NCI-H1436 (cell line): ENCODE measurements at places on chromosomes 3 and 15.

- no peak for DNase-seq
Observed at GRCh38 chr15:78325092-78325843, 14.9 kb upstream of the CRABP1 start.

DNA sequence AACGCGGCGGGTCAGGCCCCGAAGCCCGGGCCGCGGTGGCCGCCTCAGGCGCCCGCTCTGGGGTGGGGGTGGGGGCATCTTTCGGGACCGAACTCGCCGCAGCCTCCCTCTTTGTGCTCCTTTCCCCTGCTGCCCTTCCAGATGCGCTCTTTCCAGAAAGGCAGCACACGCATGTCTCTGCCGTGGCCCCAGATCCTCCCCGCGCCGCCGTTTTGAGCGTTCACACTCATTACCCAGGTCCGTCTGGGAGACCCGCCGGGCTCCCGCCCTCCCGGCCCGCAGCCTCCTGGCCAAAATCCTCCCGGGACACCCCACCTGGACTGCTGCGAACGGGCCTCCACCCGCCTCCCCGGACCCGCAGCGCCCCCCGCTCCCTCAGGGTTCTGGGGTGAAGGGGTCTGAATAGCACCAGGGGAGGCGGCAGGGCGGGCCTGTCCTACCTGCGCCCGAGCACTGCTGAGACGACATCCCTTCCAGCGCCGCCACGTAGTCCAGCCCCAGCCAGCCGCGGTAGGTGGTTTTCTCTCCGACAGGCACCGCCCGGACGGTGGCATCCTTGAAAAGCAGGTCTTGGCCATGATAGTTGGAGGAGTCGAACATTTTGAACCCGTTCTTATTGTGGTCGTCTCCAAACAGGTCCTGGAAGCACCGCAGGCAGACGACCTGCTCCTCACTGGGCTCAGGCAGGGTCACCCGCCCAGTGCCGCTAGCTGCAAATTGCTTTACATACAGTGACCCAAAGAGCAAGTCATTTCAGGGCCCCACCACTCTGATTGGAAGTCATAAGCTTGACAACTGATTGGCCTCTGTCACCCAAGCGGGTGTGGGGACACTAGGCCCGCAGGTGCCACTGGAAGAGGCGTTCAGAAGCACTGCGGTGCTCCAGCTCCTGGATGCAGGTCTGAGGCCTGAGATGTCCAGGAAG is 25.9 kb downstream of the MELTF start:
- peak; percentile 39 for DNase-seq

- no peak for DNase-seq
Observed at GRCh38 chr15:76577879-76578512, 241.4 kb downstream of the ISL2 start.

- DNase-seq = no peak
Observed at GRCh38 chr3:123313889-123314288, 112.1 kb downstream of the SEC22A start.

GRCh38 chr3:195162033-195162669 is 108.8 kb downstream of the XXYLT1 start:
- DNase-seq = no peak

- DNase-seq = no peak
Observed at GRCh38 chr15:94582368-94582767, 351.0 kb downstream of the MCTP2 start.

GRCh38 chr3:171564748-171565480 is 104.7 kb upstream of the TNIK start:
- DNase-seq = no peak

GRCh38 chr3:99108508-99108907 is 207.0 kb upstream of the DCBLD2 start:
- DNase-seq = no peak

DNA sequence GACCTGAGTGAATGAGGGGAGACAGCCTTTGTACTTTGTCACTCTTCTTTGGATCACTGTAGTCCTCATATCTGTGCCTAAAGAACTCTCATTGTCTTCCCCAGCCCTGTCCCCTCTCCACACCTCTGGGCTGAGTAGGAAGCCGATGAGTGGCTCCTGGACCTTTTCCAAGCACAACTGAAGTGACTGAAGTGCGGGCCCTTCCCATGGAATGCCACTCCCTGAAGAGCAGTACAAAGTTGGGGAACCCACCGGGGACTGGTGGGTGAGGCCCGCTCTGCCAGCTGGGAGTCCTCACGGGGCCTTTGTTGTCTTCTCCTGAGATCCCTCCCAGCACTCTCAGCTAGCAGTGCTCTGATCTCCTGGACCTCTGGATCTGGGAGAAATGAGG is 90.1 kb downstream of the AAGAB start:
- DNase-seq = no peak

DNA sequence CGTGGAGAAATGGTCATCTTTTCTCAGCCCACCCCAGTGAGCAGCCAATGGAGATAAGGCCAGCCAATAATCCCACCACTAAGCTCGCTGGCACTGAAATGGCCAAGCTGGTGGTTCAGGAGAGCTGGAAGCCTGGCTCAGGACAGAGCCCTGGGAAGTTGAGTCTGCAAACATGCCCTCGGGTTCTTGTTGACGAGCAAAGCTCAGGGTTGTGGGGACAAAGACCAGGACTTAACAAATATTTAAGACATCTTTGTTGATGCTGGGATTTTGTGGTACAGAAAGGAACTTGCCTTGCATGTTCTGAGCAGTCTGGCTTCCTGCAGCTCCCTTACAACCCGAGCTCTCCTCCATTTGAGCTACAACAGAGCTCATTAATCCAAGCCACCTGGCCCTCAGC is 4.4 kb downstream of the FAH start:
- no peak for DNase-seq

- DNase-seq = no peak
Observed at GRCh38 chr3:180934638-180935037, 22.2 kb downstream of the FXR1 start.

GRCh38 chr3:15121936-15122335 is 23.0 kb upstream of the RBSN start:
- no peak for DNase-seq

DNA sequence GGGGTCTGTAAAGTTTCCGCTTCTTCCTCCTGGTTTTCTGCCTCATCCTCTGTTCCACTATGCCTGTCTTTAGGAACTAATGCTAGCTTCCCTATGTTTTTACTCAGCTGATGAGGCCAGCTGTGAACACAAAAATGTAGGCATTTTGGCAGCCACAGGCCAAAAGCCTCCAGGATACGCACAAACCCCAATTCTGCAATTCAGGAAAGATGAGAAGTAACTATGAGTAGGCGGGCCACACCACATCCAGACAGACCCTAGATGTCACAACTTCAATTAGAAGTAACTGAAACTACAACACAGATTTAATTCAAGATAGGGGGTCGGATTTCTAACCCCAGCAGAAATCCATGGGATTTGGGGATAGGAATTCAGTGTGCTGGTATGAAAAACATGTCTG is 11.9 kb downstream of the CA12 start:
- no peak for DNase-seq

GRCh38 chr15:67080900-67081431 is 15.6 kb downstream of the SMAD3 start:
- DNase-seq = no peak

- no peak for DNase-seq
Observed at GRCh38 chr3:134035836-134036235, 6.1 kb upstream of the SLCO2A1 start.

DNA sequence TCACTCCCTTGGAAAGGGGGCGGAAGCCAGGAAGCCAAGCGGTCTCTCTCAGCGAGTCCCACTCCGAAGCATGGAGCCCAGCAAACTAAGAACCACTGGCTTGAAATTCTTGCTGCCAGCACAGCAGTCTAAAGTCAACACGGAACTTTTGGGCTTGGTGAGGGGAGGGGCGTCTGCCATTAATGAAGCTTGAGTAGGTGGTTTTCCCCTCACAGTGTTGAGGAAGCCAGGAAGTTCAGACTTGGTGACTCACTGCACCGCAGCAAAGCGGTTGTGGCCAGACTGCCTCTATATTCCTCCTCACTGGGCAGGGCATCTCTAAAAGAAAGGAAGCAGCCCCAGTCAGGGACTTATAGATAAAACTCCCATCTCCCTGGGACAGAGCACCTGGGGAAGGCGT is 665.4 kb upstream of the CBLB start:
- DNase-seq = no peak

DNA sequence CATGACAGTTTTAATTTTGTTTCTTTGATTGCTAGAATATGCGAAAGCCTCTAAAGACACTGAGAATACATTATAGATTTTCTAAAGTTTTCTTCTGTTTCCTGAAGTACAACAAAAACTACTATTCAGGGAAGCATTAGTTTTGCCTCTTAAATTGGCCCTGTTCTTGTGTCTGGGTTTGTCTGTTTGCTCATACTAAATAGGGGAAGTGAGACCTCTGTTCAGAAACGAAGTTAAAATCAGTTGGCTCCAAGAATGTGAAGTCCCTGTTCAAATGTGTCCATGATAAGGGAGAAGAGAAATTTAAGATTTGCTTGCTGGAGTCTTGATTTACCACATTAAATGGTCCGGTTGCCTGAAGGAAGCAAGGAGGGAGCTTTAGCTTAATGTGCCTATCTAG is 327.3 kb upstream of the GBE1 start:
- DNase-seq = no peak

GRCh38 chr15:56786966-56787365 is 53.7 kb upstream of the ZNF280D start:
- no peak for DNase-seq

DNA sequence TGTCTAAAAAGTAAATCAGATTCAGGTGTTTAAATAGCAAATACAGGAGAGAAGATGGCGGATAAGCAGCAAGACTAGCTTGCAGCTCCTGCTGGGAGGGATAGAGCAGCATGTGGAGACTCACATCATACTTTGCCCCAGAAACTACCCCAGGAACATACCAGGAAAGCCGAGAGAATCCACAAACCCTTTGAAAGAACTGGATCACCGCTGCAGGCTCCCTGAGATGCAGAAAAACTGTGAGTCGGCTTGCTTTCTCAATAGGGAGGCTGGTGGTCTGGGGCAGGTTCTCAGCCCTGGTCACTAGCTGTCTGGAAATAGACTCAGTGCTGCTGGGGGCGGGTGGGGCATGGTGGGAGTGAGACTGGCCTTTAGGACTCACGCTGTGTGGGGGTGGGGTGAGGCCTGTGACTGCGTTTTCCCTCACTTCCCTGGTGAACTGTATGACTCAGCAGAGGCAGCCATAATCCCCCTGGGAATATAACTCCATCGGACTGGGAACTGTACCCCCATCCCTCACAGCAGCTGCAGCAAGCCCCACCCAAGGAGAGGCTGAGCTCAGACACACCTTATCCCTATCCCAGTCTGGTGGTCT is 142.8 kb downstream of the CNTN6 start:
- no peak for DNase-seq

GRCh38 chr3:143171141-143171980 is 51.8 kb downstream of the CHST2 start:
- DNase-seq = no peak

- no peak for DNase-seq
Observed at GRCh38 chr3:97662762-97663161, 101.8 kb upstream of the ARL6 start.

DNA sequence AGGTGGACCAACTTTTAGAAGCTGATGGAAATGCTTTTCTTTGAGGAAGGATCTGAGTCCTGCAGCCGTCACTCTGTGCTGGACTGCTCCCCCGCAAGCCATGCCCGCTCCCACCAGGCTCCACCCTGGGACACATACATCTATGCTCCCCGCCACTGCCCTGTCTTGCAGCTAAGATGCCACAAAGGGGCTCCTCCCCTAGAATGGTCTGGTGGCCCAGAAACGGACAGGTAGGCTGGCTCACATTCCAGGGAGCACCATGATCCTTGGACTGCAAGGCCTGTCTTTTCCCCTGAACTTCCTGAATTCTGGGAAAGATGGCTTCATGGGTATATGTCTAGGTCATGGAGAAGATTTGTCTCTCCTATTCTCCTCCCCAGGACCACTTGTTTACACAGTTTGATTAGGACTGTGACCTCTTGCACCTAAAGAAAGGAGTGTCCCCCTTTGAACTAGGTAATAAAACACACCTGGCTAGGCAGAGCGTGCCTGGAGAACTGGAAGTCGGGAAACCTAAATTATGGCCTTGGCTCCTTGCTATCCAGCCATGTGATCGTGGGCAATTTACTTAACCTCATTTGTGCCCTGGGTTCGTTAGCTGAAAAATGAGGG is 220.9 kb upstream of the BHLHE40 start:
- no peak for DNase-seq

DNA sequence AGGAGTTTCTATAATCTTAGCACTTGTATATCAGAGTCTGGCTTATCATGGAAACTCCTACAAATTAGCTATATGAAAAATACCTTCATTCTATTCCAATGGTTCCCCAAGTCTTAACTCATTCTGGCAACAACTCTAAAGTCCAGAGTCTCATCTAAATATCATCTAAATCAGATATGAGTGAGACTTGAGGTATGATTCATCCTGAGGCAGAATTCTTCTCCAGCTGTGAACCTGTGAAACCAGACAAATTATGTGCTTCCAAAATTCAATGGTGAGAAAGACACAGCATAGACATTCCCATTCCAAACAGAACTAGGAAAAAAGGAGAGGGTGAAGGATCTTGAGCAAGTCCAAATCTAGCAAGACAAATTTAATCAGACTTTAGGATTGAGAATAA is 138.8 kb downstream of the THRB start:
- DNase-seq = no peak

GRCh38 chr15:64597477-64597822 is 137.1 kb downstream of the ZNF609 start:
- peak; percentile 54 for DNase-seq

- no peak for DNase-seq
Observed at GRCh38 chr3:131995891-131996290, 38.9 kb downstream of the CPNE4 start.

DNA sequence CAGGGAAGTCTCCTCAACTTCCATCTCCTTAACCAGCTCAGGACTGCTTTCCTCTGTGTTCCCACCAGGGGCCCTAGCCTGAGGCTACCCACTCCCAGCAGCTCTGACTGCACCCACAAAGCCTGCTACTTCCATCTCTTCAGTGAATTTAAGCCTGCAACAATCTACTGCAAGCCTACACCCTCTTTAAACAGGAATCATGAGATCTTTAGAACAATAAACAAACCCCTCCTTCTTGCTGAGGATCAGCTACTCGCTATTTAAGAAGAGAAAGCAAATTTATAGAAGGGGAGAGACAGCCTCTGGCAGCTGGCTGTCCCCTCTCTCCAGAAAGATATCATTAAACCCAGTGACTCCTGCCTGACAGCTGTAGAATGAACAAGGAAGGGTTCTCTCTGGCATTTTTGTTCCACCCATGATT is 51.9 kb downstream of the ARHGAP31 start:
- DNase-seq = no peak

- no peak for DNase-seq
Observed at GRCh38 chr3:59429198-59429597, 379.4 kb upstream of the CFAP20DC start.

DNA sequence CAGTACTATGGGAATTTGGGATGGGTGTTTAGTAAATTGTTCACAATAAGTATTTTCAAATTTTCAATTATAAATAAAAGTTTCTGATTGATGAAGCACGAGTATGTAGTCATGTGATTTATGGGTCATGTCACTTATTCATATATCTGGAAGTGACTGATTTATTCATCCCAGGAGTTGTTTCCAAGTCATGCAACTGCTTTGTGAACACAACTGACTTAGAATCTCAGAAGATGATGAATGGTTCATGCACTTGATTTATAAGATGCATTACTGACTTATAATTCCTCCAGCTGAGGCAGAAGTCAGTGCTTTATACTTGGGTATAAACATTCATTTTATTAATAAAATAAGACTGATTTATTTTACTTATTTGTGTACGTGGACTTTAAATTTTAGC is 137.8 kb upstream of the CBLB start:
- no peak for DNase-seq

- no peak for DNase-seq
Observed at GRCh38 chr3:55511895-55512570, 24.9 kb upstream of the WNT5A start.

GRCh38 chr15:39427705-39428104 is 153.2 kb upstream of the THBS1 start:
- no peak for DNase-seq
